ENCODE measurements at places on chromosomes 3 and 15.
A peak's percentile ranks its signal among the peaks of the same experiment; 100 is the strongest.

GRCh38 chr3:188822411-188822810 is 349.4 kb upstream of the TPRG1 start:
- no peak for DNase-seq

DNA sequence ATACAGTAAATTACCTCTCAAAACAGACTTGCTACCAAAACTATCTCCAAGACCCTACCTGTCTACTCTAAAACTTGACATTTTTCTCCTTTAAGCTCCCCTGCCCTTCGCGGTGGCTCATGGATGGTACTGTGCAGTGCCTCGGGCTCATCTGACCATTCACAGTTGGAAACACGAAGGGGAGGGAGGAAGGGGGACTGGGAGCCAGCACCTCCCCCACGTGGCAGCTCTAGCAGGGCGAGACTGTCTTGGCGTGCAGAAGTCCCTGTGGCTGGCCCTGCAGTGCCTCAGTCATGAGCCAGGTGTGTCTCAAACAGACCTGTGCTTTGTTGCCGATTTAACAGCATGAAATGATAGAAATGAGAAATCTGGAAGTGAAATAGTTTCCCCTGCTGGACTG is 372.0 kb downstream of the GABRG3 start:
- DNase-seq, result no peak

- no peak for DNase-seq
Observed at GRCh38 chr3:129834580-129834979, 58.9 kb downstream of the TMCC1 start.

DNA sequence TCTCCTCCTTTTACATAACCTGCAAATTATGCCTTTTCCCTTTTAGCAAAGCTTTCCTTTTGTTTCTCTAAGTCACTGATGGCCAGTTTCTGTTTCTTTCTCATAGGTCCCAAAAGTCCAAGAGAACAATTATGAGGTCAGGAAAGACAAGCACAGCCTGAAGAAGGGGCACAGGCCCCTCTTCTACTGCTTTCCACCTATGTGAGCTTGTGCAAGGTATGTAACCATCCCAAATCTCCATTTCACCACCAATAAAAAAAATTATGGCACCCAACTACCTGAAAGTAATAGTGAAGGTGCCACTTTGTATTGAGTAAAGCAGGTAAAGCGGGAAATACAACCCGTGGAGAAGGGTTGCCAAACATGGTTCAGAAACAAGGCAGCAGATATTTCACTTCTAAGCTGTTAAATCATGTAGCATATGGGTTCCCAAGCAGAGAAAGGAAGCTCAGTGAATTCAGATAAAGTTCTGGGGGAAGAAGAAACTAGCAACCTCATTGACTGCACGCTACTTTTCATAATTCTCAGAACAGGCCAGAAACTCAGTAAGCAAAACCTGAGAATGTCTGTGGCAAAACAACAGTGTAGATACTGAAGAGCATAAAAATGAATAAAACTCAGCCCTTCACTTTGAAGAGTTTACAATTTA is 4.2 kb downstream of the PLOD2 start:
- no peak for DNase-seq

DNA sequence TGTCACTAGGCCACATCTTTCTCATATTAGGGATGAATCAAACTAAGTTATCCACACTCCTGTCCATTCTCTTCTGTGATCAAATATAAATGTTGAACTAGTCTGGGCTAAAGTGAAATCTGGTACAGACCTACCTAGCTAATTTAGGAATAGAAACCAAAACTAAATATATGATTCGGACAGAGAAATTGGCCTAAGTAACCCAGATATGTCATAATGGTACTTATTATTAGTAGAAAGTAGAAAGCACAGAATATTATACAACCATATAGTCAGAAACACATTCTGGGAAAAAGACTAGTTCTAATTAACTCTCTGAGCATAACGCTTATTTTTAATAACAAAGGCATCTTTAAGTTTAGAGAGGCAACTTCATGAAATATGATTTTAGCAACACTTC is 389.0 kb downstream of the LSAMP start:
- DNase-seq, result no peak

DNA sequence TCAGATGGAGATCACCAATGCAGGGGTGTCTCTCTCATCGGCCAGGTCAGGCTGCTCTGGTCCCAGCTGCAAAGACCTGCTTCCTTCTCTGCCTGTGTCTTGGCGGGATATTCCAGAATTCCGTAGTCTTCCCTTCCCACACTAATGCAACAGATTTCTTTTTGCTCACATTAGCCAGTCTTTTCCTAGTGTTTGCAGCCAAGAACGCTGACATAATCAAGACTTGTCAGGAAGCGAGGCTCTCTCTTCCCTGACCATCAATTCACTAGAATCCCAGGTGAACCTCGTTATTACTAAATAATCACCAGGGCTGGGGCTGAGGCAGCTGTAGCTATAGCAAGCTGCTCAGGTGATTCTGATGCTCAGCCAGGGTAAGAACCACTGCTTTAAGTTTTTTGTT is 43.2 kb upstream of the ACKR4 start:
- DNase-seq, result no peak

DNA sequence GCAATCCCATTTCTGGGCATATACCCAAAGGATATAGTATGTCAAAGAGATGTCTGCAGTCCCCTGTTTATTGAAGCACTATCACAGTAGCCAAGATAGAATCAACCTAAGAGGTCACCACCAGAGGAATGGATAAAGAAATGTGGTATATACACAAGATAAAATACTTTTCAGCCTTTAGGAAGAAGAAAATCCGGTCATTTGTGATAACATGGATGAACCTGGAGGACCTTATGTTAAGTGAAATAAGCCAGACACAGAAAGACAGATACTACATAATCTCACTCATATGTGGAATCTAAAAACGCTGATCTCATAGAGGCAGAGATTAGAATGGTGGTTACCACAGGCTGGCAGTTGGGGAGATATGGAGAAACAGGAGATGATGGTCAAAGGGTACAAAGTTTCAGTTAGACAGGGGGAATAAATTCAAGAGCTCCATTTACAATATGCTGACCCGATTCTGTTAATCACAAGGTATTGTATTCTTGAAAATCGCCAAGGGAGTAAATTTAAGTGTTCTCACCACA is 195.8 kb downstream of the MTHFS start:
- no peak for DNase-seq

DNA sequence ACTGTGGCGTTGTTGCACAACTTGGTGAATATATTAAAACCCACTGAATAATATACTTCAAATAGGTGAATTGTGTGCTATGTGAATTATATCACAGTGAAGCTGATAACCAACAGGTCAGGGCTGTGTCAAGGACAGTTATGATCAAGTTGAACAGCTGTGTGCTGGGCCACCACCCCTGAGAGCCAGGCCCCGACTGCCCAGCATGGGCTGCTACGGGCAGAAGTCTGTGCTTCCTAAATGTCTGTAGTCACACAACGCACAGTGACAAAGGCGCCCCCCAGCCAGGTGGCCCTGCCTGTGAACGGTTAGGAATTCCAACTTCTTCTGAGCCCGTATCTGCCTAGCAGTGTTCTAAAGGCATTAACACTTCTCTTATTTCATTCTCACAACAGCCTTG is 32.8 kb downstream of the TKT start:
- no peak for DNase-seq

- DNase-seq, result no peak
Observed at GRCh38 chr3:127608362-127608718, 10.1 kb downstream of the MCM2 start.

- DNase-seq, result no peak
Observed at GRCh38 chr15:89826671-89827655, 12.3 kb upstream of the ANPEP start.

DNA sequence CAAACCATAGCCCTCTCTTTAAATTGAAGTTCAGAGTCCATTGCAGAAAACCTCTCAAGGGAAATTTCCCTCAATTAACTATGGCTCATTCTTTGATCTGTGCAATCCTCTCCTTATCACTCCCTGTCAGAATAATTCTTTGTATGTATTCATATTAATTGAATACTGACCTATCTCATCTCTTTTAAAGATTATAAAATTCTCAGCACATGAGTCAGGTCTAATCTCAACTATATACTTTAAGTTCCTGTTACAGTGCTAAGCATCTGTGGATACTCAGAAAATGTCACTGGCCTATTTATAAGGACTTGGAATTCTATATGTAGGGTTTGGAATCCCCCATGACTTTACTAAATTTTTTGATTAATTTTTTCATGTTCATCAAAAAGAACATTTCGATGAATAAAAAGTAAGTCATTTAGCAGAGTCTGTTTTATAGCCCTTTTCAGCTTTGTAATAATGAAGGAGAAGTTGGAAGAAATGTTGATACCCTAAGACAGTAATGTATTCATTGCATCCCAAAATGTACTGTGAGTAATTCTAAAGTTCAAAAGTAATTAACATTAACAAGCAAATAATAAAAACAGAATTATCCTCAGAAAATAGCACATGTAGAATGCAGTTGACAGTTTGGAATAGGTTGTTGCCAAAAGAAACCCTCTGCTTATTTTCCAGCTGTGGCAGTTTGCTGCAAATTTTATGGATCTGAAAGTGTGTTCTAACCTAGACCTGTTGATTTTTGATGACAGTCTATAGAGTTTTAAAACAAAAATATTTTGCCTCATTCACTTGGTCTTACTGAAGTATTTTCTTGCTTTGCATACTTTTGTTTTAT is 503.4 kb upstream of the CBLB start:
- DNase-seq, result no peak

- DNase-seq, result no peak
Observed at GRCh38 chr3:171874879-171875278, 31.7 kb downstream of the TMEM212 start.

DNA sequence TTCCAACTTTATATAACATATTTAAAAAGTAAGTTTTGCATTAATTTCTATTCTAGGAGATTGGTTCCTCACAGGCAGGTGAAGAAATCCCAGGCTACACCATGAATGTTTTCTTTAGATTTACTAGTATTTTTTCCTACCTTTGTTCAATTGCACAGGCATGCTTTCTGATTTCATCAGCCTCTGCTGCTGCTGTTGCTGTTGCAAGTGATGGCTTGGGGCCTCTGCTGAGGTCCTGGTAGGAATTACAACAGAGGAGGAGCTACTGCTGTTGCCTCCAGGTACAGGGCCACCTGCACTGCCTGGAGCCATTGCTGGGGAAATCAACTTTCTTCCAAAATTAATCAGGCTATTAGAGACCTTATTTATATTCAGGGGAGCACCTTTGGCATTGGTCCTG is 353.3 kb downstream of the PLCL2 start:
- no peak for DNase-seq

DNA sequence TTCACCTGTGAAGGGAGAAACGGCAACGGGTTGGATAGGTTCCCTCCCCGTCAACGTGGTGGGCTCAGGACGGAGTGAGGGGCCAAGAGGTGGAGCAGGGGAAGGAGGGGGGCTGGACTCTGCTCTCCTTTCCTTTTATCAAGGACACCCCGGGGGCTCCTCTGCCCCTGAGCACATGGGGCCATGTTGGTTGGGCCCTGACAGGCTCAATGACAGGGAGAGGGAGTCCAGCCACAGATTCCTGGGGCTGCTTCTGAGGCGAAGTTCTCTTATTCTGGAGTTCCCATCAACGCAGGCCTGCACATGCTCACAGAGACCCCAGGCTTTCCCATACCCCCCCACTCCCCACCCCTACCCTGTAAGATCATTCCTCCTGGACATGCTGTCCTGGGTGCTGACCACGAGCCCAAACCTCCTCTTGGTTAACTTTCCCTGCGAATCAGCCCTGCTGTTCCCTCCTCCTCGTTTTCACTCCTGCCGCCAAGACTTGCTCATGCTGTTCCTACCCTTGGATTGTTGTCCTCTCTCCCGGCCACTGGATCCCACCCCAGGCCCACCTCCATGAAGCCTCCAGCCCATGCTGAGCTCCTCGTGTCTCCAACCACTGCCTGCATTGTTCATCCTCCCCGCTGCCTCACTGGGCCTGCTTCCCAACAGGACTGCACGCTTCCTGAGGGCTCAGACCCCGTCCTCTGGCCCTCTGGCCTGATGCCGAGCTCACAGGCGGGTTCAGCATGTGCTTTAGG is 61.2 kb downstream of the SENP2 start:
- DNase-seq, result no peak

DNA sequence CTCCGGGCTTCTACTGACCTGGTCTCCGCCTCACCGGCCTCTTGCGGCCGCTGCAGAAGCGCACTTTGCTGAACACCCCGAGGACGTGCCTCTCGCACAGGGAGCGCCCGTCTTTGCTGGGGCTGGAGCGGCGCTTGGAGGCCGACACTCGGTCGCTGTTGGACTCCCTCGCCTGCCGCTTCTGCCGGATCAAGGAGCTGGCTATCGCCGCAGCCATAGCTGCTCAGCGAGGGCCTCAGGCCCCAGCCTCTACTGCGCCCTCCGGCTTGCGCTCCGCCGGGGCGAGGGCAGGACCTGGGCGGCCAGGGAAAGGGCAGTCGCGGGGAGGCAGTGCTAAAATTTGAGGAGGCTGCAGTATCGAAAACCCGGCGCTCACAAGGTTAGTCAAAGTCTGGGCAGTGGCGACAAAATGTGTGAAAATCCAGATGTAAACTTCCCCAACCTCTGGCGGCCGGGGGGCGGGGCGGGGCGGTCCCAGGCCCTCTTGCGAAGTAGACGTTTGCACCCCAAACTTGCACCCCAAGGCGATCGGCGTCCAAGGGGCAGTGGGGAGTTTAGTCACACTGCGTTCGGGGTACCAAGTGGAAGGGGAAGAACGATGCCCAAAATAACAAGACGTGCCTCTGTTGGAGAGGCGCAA is 319.2 kb downstream of the FGF12 start:
- DNase-seq, result no peak

GRCh38 chr3:15636028-15636709 is 34.6 kb downstream of the BTD start:
- peak; percentile 74 for DNase-seq

DNA sequence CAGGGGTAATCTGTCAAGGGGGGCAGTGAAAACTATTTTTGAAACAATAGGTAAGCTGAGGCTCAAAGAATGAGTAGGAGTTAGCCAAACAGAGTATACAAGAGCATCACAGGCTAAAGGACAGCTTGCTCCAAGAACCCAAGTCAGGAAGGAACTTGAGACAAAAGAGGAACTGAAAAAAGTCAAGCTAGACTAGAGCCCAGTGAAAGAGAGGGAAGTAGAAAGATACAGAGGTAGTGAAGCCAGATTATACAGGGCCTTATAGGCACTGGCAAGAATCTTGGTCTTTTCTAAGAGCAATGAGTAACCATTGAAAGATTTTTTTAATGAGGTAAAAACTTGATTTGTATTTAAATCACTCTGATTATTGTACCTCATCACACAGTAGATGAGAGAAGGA is 69.9 kb downstream of the FILIP1L start:
- DNase-seq, result no peak

DNA sequence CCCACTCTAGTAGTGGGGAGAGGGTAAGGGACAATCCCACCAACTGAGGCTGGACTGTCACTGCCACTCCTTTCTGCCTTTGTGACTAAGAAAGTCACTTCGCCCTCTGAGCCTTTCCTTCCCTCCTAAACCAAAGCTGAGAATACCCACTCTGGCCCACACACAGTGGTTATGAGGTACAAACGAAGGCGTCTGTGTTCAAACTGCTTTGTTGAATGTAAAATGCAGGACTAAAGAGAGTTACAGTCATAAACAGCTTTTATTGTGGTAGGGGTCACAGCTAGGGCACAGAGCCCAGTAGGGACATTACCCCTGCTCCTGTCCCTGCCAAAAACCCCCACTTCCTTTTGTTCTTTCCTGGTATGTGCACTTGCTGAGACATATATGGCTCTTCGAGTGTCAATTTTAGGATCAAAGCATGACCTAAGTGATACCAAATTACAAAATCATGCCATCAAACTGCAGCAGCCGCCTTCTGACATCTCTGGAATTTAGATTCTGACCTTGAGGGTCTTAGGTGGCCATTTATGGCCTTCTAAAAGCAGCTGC is 45.1 kb downstream of the CTDSPL start:
- peak; percentile 54 for DNase-seq
